ENCODE measurements at places on chromosomes 3 and 15.
A peak's percentile ranks its signal among the peaks of the same experiment; 100 is the strongest.

- DNase-seq = no peak
Observed at GRCh38 chr15:70488941-70489848, 274.2 kb downstream of the UACA start.

DNA sequence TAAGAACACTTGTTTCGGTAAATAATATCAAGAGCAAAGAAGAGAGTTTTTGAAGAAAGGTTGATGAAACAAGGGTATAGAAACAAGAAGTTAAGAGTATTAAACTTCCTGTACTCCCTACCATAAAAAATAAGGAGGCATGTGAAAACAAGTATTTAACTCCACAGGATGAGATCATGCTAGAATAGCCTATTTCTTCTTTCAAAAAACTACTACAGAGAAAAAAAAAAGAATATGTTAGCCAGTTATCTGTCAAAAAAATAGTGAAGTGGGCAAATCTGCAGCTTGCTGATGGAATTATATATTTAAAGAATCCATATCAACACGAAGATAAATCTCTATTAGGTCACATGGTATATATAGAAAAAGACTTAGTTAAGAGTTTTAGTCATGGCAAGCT lies 33.4 kb downstream of the SETD2 start:
- no peak for DNase-seq

GRCh38 chr3:55877703-55878102 lies 390.6 kb upstream of the WNT5A start:
- DNase-seq = no peak

DNA sequence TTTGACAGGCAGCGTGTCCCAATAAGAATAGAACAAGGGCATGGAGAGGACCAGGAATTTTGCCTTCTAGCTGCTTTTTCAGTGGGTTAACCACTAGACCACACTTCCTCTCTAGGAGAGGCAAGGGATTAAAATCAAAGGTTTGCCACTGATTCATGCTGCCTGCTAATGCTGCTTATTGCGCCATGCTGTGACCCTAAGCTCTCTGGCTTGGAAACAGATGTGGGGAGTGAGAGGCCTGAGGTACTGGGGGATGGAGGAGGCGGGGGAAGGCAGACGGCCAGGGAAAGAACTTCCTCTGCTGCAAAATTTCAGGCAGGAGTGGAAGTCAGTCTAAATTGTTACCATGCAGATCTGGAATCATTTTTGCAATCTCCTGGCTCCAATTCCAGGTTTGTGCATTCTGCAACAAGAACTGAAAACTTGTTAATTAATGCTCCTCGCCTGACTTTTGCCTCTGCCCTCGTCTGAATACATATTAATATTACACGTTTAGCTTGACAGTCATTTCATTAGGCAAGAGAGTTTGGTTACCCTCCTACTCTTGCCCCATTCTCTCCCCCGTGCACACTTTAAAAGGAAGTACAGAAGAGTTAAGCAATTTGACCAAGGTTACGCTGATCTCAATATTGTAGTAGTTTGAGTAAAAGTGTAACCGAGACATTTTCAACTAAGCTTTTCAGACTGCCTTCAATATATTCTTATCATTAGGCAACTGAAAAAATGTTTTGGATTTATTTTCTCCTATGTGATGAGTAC lies 121.7 kb upstream of the SPRED1 start:
- peak; percentile 1 for DNase-seq

DNA sequence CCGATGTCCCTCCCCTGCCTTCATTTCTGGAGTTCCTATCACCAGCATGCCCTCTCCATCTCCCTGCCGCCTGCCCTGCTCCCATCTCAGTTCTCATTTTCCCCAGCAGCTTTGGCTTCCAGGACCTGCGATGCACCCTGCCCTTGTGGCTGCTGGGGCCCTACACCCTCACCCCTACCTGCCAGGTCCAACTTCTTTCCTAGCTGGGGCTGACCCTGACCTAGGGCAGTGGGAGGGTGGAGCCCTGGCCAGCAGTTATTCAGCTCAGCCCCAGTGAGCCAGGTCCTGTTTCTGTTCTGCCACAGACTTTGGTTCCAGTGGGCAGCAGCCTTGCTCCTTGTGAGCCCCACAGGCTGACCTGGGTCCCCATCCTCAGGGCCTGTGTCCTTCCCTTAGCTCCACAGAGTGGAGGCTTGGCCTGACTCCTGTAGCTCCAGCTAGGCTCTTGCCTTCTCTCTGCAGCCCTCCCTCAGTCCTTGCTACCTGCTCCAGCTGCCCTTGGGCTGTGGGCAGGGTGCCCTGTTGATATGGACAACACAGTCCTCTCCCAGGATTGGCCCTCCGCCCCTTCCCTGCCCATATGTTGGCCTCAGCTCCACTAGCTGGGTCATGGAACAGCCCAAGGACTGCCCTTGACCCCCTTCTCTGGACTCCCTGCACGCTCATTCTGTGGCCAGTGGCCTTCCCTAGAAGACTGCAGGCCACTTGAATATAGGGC lies 34.7 kb upstream of the PDE8A start:
- no peak for DNase-seq

- DNase-seq = no peak
Observed at GRCh38 chr3:10554236-10554611, 48.8 kb upstream of the ATP2B2 start.

- no peak for DNase-seq
Observed at GRCh38 chr3:183911763-183912506, 27.3 kb upstream of the PARL start.

DNA sequence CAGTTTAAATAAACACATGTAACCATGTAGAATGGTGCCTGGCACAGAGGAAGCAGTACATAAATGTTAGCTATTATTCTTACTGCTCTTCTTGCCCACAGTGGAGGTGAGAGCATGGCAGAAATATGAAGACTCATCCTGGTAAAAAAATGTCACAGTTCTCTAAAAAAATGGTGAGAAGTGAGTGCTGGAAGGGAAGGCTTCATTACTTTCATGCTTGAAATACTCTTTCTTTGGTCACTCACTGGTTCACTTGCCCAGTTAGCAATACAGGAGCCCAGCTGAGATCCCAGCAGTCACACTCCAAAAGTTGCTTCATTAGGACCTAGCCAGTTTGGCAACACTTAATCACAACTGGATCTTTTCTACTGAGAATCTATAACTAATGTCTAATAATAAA lies 1017.2 kb downstream of the TUSC7 start:
- no peak for DNase-seq

DNA sequence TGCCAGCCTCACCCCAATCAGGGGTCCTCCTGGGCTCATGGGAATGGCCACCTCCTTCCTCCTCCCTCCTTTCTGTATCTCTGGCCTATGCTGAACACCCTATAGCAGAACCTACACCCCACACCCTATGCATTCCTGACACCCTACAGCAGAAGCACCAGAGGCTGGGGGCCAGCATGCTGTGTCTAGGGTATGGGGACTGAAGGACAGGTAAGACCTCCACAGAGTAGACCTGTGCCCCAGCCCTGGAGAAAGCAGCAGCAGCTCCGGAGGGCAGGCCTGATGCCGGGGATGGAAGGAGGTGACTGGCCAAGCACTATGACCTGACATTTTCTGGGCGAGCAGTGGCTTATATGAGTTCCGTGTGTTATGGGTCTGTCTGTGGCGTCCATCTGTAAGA lies 66.9 kb downstream of the TLE3 start:
- DNase-seq = no peak

DNA sequence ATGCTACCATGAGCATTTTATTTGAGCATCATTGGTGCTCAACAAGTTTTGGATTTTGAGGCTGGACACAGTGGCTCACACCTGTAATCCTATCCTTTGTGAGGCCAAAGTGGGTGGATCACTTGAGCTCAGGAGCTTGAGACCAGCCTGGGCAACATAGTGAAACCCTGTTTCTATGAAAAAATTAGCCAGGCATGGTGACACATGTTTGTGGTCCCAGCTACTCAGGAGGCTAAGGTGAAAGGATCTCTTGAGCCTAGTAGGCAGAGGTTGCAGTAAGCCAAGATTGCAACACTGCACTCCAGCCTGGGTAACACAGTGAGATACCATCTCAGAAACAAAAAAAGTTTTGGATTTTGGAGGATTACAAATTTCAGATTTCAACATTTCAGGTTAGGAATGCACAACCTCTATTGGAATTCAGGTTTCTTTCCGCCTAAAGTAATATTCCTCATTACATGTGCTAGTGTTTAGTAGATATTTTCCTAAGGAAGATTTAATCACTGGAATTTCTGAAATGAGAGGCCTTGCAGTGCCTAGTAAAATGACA lies 27.6 kb downstream of the CNOT10 start:
- no peak for DNase-seq

GRCh38 chr3:6750782-6751181 lies 110.1 kb upstream of the GRM7 start:
- DNase-seq = no peak

GRCh38 chr3:134905647-134905935 lies 110.5 kb downstream of the EPHB1 start:
- DNase-seq = peak; percentile 95

DNA sequence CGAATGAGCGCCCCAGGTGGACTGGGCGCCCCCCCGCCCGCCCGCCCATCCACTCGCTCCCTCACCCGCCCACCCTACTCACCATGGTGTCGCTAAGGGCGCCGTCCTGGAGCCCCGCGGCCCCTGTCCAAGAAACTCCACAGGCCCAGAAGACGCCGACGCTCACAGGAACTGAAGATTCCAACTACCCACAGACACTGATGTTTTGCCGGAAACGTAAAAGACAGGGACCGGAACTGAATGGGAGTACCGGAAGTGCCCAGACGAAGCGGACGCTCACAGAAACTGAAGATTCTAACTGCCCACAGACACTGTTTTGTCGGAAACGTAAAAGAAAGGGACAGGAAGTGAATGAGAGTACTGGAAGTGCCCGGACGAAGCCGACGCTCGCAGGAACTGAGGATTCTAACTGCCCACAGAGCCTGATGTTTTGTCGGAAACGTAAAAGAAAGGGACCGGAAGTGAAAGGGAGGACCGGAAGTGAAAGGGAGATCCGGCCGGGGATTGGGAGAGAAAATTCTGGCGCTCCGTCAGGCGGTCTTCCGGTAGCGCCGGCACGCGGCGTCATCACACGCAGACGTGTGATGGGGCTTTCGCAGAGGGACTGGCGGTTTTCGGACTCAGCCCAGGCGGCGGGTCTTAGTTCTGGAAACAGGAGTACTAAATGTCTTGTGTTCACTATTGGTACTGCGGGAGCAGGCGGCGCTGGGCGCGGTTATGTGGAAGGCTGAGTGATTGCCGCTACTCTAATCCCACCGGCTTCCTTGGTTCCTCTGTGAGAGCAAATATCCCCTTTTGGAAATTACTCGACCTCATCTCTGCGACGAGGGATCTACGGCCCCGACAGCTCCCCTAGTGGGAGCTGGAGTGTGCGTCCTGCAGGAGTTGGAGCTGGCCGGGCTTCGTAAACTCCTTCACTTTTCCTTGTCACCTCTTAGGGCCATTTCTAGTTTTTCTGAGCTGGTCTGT lies at the start of gene ISY1:
Gene ISY1 (minus strand): TSS at position 173 of the 969 bp plus-strand sequence. CDS start 88 bp downstream, at position 85.
- peak; percentile 97 for DNase-seq

GRCh38 chr3:61715886-61716527 lies 154.6 kb downstream of the PTPRG start:
- no peak for DNase-seq

GRCh38 chr15:49024840-49025239 lies 21.4 kb downstream of the SECISBP2L start:
- DNase-seq = no peak

DNA sequence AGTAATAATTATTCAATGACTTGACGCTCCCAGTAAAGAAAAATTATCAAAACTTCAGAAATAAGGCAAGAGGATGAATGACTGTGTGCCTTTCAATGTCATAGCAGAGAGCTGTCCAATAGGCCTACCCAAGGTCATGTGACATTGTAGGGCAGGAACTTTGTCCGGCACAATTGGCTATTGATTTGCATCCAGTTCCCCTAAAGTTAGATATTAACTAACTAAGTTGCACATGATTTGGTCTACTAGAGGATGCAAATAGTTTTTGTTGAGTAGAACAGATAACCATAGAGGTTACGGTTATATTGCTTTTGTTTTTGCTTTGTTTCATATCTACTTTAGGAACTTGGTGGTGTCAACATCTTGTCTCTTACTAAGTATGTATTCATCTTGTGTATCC lies 127.9 kb upstream of the PFN2 start:
- no peak for DNase-seq
